Activated naive CD8-positive, alpha-beta T cell treated with anti-CD3 and anti-CD28 coated beads, Interleukin-2, amount 10 ng/mL, durations not matched to agents 7 days and 5 days (primary cell): ENCODE measurements at places on chromosomes 13 and 19. TPM values are rescaled to one million over a fixed set of nuclear protein-coding genes. Genes with fewer than 3 reads are reported as not detected.

The MUC16 gene
- total RNA-seq = 0.09 TPM

The ACTMAP gene
- total RNA-seq = 15.6 TPM

The ZNF793 gene
- total RNA-seq = 11.1 TPM

The SIAH3 gene
- total RNA-seq = 0.62 TPM

- no peak for DNase-seq
Observed at GRCh38 chr13:94657167-94657566, 55.2 kb downstream of the SOX21 start.

DNA sequence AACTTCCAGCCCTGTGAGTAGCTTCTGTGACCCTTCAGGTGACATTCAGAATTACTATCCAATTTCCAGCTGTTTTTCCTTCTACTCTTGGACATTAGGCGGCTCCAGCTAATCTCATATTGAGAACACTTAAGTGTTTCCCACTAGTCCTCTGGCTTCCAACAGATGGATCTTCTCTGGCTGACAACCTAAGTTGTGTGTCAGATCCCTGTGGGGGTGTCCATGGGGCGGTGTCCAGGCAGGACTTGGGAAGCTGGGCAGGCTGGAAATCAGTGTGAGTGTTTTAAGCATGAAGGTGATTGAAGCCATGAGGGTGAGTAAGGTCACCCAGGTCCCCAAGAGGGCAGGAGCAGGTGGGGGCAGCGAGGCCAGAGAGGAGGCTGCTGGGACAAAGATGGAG lies 10.1 kb downstream of the CNOT3 start:
- DNase-seq = no peak

GRCh38 chr13:44394658-44395057 lies 21.0 kb downstream of the SERP2 start:
- no peak for DNase-seq
